ENCODE measurements at places on chromosomes 7 and 10.

GRCh38 chr7:70334871-70335270, 736.6 kb downstream of the AUTS2 start:
- DNase-seq, result no peak

DNA sequence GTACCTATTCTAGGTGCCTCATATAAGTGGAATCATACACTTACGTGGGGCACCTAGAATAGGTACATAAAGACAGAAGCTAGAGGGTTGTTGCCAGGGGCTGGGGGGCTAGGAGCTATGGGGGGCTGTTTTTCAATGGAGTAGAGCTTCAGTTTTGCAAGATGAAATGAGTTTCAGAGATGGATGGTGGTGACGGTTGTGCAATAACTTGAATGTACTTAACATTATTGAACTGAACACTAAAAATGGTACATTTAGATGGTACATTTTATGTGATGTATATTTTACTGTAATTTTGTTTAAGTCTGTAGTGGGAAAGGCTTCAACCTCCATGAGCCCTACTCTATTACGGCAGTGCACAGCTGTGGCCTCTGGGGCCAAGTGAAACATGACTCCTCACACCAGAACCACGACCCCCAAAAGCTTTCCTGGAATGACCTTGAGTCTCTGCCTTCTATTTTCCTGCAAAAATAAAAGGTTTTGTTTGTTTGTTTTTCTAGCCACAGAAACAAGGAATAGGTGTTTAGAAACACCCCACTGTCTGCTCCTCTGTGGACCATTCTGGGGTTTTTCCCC, 147.3 kb upstream of the PLXNA4 start:
- no peak for DNase-seq

DNA sequence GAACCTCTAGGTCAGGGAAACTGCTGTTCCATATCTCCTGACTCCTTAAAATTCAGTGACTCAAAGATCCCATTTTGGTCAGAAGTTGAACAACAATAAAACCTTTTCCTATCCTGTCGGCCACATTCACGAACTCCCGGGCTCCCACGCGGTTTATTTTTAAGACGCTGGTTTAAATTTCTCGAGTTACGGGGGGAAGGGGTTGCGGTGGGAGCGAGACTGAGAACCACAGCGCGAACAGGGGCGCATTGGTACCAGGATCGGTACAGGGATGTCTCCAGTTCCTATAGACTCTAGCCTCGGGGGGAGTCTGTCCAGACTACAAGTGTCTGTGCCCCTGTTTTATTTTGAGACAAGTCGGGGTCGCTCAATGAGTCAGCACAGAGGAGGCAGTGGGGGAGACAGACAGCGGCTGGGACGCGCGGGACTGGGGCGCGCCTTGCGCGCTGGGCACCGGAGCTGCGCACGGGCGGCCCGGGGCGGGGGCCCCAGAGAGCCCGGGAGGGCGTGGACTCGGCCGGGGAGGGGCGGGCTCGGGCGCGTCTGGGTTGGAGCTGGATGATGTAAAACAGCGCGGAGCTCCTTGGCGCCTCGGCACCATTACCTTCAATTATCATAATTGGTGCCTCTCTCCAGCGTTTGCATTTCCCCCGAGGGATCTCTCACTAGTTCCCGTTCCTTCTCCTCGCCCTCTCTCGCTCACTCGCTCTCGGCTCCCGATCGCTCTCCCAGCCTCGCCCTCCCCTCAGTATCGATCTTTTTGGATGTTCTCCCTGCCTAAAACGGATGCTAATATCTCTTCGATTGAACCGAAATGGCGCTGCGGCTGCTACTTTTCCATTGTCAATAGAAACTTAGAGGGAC, 8.7 kb upstream of the BAMBI start:
- no peak for DNase-seq

GRCh38 chr7:36820527-36821170, 96.4 kb upstream of the AOAH start:
- DNase-seq, result no peak

DNA sequence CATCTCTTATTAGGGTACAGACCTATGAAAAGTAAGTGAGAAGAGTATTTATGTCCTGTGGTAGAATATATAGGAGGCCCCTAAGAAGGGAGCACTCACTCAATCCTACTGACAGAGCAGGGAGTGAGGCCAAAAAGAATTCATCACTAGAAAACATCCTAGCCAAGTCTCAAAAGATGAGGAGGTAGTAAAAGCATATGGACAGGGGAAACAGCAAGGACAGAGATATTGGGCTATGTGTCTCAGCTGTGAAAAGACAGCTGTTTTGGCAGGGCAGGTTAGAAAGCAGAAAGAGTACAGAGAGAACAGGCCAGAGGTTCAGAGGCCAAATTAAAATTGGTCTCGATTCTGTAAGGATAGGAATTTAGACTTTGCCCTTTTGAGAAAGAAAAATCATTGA, 548.3 kb upstream of the ANKRD30A start:
- DNase-seq, result no peak

- no peak for DNase-seq
Observed at GRCh38 chr7:91557789-91558404, 293.7 kb downstream of the FZD1 start.
